ENCODE measurements at places on chromosomes 3 and 15. TPM values are rescaled to one million over a fixed set of nuclear protein-coding genes. Genes with fewer than 3 reads are reported as not detected.

EEF1AKMT4 gene
- 14.6 TPM for polyA plus RNA-seq

- H3K27ac ChIP-seq = no peak overlapping the region
- DNase-seq = no peak
- H3K36me3 ChIP-seq = no peaks in the 10 kb centered on the region
- H3K4me1 ChIP-seq = no peaks in the 10 kb centered on the region
- no peaks in the 10 kb centered on the region for H3K27me3 ChIP-seq
Observed at GRCh38 chr15:47820057-47820746, 102.9 kb downstream of the SEMA6D start.

GRCh38 chr3:30455840-30456239 is 150.6 kb upstream of the TGFBR2 start:
- no peak overlapping the region for H3K4me3 ChIP-seq
- no peaks in the 10 kb centered on the region for H3K27me3 ChIP-seq
- H3K4me1 ChIP-seq = peaks cover 7% of the 10 kb centered on the region
- H3K36me3 ChIP-seq = no peaks in the 10 kb centered on the region

DNA sequence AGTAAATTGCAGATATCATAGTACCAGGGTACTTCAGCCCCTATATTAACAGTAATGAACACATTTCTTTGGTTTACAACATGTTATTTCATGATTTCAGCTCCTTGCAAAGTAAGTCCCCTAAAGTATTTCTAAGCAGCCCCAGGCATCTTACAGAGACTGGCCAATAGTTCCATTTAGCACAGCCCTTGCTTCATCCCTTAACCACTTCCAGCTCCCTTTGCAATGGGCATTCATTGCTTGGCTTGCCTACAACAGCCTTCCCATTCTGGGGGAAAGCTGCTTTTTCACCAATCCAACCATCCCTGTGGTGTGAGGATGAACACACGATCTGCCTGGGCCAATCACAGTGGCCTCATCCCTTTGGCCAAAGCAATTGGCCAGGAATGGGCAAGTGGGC is 67.2 kb upstream of the XCR1 start:
- H3K4me1 ChIP-seq = peaks cover 14% of the 10 kb centered on the region
- H3K27ac ChIP-seq = no peak overlapping the region
- no peaks in the 10 kb centered on the region for H3K36me3 ChIP-seq
- no peak overlapping the region for H3K4me3 ChIP-seq
- no peaks in the 10 kb centered on the region for H3K27me3 ChIP-seq

CMTM7 gene
- 21.5 TPM for polyA plus RNA-seq

Data from HepG2 (cell line).